ENCODE measurements at places on chromosomes 7 and 10. TPM values are rescaled to one million over a fixed set of nuclear protein-coding genes. Genes with fewer than 3 reads are reported as not detected.

The CFAP43 gene
- 13.8 TPM for polyA plus RNA-seq

The NUTM2E gene
- not detected for polyA plus RNA-seq

The WNT8B gene
- polyA plus RNA-seq: 0.69 TPM

The ANKRD61 gene
- polyA plus RNA-seq: 0.61 TPM

The RAPGEF5 gene
- 38.7 TPM for polyA plus RNA-seq

The ASB10 gene
- not detected for polyA plus RNA-seq

The HTR7 gene
- 0.50 TPM for polyA plus RNA-seq

The TRIM50 gene
- 0.21 TPM for polyA plus RNA-seq

DNA sequence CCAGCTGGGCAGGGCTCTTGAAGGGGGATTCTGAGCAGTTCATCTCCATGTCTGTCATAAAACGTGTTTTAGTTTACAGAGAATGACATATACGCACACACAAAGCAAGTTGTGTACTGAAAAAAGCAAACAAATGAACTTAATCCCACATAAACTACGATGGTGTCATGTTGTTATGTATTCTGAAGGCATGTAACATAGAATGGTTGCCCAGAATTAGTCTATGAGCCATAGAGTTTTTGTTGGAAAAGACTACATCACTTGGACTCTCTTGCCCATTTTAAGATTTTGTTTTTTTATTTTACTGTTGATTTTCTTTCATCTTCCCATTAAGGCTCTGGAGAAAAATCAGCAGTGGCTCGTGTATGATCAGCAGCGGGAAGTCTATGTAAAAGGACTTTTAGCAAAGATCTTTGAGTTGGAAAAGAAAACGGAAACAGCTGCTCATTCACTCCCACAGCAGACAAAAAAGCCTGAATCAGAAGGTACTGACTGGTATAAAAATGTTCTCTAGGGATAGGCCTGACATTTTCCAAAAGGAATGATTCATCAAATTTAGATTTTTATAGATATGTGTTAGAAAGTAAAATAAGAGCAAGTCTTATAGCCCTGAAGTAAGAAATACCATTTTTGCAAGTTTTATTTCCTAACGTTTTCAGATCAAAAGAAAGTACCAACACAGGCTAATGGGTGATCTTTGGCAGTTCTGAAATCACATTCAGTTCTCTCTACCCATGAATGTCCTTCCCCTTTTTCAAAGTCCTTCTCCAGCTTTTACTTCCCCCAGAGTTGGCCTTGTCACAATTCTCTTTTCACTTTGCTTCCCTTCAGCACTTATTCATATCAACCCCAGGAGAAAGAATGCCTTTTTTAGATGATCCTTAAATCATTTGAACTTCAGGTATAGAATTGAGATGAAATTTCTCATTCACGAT lies 18.9 kb downstream of the CEP55 start:
- no peak for DNase-seq

DNA sequence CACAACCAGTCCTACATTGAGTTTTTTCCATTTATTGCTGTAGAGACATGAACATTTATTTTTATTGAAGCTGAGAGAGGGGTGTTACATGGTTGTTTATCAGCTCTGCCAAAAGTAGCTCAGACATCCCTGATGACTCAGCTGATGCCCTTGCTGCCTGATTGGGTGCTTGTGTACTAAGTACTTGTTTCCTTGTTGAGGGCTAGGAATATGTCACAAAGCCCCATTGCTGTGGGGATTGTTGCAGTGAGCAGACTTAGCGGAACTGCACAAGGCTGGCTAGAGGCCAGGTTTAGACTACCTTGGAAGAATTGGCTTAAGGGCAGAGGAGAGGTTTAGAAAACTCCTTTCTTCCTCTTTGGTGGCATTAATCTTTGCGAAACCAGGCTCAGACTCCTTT lies 110.6 kb downstream of the AUTS2 start:
- no peak for DNase-seq

- no peak for DNase-seq
These were observed at the start of gene PROSER2 for GRCh38 chr10:11823122-11823988. Gene PROSER2, plus strand, starts transcription at chr10:11823356. Its CDS starts 28,722 bp downstream, at chr10:11852078.

- DNase-seq: no peak
These were observed 44.2 kb upstream of the A1CF start for GRCh38 chr10:50929670-50930069.

DNA sequence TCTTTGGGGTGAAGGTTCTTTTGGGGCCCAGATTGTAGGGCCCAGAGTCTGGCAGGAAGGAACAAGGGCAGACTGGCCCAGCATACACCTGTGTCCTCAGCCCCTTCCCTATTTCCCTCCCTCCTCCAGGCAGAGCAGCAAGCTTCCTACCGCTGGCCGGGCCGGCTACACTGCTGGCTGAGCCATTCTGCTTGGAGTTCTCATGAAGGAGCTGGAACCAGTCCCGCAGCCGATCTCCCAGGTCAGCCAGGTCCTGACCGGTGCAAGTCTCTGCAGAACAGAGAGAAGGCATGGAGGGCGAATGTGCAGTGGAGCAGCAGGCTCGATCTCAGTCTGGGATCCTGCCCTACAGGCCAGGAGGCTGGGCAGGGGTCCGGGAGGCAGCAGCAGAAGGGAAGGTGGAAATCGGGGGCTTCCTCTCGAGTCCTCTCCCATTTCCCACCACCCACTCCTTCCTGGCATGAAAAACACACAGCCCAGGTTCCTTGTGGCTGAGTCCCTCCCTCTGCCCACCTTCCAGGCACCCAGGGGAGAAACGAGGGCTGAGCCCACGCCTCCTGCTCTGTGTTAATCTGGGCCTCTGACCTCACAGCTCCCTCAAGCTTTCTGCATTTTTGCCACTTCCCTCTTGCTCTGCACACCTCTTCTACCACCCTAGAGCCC lies 20.8 kb downstream of the SPOCK2 start:
- no peak for DNase-seq

GRCh38 chr7:19210893-19211413 lies 65.7 kb upstream of the FERD3L start:
- DNase-seq: no peak

DNA sequence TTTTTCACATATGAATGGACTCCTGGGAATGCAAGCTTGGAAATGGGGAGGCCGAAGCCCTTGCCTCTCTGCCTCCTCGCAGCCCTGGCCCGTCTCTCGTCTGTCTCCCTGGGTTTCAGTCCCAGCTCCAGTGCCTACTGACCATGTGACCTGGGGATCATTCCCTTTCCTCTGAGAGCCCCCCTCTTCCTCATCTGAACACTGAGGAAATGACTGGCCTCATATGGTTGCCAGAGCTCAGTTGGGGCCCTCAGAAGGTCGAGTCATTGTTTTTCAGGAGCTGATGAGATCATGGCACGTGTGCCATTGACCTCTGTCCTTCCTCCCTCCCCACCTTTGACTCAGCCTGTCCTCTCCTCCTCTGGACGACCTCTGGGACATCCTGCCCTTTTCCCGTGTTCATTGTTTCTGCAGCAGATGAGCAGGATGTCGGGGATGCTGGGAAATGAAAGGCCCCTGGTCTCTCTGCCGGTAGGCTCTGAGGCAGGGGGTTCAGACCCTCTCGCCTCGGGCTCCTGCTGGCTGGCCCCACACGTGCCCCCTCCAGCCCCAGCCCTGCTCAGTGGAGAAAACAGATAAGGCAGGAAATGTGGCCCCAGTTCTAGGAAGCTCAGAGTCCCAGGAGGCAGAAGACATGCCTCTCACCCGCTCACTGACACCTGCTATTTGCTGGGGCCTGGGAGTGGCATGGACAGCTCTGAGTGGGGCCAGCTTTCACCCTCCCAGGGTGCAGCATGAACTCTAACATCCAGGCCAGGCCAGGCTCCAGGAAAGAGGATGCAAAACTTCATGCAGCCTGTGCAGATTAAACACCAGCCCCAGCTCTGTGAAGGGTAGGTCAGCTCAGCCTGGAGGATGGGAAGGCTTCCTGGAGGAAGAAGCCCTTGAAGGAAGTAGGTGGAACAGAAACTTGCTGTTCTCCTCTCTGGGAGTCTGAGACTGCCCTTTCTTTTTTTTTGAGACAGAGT lies 8.3 kb upstream of the PPP1R35 start:
- no peak for DNase-seq

DNA sequence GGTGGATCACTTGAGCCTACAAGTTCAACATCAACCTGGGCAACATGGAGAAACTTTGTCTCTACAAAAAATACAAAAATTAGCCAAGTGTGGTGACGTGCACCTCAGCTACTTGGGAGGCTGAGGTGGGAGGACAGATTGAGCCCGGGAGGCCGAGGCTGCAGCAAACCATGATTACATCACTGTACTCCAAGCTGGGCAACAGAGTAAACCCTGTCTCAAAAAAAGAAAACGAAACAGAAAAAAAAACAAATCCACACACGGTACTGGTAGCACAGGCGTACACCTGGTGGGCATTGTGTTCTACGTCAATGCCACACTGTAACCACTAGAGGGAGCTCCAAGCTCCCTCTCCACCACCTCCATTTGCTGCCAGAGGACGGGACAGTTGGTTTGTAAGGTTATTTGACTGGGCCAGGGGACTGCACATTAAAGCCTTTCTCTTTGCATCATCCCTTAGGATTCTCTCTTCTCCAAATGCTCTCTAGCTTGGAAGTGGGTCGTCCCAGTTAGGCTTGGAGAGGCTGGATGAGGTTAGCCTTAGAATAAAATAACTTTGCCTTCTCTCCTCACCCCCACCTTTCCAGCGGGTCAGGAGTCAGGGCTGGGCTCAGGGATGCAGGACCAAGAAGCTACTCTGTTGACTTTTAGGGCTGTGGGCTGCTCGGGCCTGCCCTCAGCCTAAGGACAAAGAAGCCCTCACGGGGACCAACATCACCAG lies 130.8 kb downstream of the SORBS1 start:
- DNase-seq: peak; percentile 50

DNA sequence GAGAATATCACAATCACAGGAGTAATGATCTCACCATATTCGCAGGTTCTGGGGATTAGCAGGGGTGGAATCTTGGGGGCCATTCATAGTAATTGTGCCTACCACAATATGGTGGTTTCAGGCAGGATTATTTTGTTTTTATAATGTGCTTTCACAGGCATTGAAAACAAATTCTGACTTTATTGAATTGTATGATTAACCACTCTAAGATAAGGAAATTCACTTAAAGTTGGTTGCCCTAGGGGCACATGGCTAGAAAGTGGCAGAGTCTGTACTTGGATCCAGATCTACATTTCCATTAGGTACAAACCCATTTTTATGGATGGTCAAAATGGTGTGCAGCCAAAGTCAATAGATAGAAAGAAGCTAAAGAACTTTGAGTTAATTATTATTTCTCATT lies 1.7 kb downstream of the CROT start:
- DNase-seq: no peak

GRCh38 chr7:5094641-5095040 lies 49.0 kb downstream of the RBAK start:
- no peak for DNase-seq

- DNase-seq: no peak
These were observed 19.6 kb downstream of the CAMK2B start for GRCh38 chr7:44305564-44306507.

GRCh38 chr10:117936566-117936965 lies 110.2 kb downstream of the RAB11FIP2 start:
- no peak for DNase-seq

GRCh38 chr10:28734938-28735759 lies 57.8 kb downstream of the BAMBI start:
- DNase-seq: no peak

DNA sequence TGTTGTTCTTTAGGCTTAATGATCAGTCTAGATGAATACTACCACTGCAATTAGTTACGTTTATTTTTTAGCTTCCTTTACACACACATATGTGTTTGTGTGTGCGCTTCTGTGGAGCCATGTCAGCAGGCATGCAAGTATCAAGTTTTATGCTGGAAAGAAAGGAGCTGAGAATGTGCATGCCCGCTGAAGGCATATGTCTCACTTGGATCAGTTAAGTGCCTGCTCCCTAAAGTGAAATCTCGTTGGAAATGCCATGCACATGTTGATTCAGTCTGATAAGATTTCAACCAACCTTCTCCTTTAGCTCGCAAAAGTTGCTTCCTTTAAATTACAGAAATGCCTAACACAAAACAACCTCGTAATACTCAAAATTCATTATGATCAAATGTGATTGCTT lies 10.7 kb downstream of the NRP1 start:
- no peak for DNase-seq

DNA sequence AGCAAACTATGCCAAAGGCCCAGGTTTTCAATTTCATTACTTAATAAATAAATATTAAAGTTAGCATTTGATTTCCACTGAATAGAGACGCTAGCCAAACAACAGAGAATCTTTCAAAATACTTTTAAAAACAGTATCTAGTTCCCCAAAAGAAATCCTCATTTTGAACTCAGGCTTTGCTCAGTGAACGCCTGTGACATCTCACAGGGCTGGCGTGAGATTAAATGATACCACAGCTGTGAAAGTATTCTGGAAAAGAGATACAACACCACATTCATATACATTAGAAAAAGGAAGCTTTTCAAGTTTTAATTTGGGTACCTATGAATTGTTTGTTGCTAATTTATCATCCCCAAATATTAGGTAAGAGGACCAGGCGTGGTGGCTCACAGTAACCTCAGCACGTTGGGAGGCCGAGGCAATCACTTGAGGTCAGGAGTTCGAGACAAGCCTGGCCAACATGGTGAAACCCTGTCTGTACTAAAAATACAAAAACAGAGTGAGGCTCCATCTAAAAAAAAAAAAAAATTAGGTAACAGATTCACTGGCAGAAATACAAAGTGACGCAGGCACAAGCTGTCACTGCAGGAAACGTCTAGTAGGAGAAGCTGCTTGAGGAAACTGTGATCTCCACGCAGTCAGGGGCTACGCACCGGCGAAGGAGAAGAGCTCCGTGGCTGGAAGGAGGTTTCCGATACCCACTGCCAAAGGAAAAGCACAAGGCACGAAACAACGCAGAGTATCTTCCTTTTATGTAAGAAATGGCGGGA lies 50.0 kb downstream of the AMZ1 start:
- DNase-seq: no peak

GRCh38 chr7:27745064-27745583 lies 5.2 kb downstream of the TAX1BP1 start:
- DNase-seq: peak; percentile 39

DNA sequence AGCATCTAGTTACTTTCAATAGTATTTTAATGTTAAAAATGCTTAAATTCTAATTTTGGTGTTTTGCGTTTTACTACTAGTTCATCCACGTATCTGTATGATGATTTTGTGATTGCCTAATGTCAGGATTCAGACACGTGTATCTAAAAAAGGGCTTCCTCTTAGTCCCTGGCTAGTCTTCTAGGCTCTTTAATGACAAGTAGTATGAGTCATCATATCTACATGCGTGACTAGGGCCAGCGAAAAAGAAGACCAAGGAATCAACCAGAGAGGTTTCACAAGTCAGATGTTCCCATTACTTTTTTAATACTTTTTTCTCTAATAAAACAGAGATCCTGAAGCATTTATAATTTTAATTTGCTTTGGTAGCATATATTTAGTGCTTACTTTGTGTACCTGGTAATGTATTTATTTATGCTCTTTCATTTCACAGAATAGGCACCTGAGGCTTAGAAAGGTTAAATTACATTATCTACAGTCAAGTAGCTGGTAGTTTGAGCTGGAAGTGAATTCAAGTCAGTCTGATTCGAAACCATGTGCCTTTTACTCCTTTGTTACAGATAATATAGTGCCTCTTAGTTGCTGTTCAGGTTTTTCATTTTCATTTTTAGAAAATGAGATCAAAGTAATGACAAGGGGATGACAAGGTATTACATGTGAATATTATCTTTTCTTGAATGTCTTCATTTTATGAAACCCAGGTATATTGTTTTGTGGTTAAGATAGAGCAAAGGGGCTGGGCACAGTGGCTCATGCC lies 140.3 kb downstream of the FOXP2 start:
- no peak for DNase-seq

- no peak for DNase-seq
These were observed 163.3 kb upstream of the AKR1E2 start for GRCh38 chr10:4662576-4663161.

- no peak for DNase-seq
These were observed 70.5 kb downstream of the ITGB1 start for GRCh38 chr10:32887481-32887880.
